ENCODE measurements at places on chromosomes 11 and 22.

- DNase-seq = no peak
Observed at GRCh38 chr22:18060646-18061620, 16.9 kb upstream of the PEX26 start.

GRCh38 chr11:86888164-86889000, 66.8 kb downstream of the FZD4 start:
- DNase-seq = no peak

GRCh38 chr22:32023251-32023827, 19.7 kb upstream of the SLC5A1 start:
- DNase-seq = no peak

- no peak for DNase-seq
Observed at GRCh38 chr11:124900464-124900863, 2.8 kb upstream of the ROBO4 start.

GRCh38 chr11:102406099-102406498, 46.5 kb downstream of the TMEM123 start:
- no peak for DNase-seq

DNA sequence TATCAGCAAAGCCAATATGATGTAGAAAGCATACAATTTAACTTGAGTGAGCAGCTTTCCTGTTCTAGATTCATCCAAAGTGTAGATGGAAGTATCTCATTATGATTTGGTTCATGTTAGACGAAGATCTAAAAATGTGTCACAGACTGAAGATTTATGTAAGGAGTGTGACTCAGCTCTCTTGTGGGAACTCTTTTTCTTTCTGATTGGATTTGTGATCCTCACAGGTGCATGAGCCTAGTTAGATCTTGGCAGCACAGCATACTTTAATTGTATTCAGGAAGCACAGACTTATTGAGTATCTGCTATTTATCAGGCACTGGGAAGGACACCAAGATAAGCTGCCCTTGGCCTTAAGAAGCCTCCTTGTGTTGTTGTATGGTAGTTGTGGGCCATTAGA, 147.1 kb downstream of the C11orf91 start:
- no peak for DNase-seq

- no peak for DNase-seq
Observed at GRCh38 chr11:129352676-129353075, 23.0 kb upstream of the BARX2 start.

GRCh38 chr11:8292351-8292750, 28.7 kb upstream of the LMO1 start:
- DNase-seq = no peak

DNA sequence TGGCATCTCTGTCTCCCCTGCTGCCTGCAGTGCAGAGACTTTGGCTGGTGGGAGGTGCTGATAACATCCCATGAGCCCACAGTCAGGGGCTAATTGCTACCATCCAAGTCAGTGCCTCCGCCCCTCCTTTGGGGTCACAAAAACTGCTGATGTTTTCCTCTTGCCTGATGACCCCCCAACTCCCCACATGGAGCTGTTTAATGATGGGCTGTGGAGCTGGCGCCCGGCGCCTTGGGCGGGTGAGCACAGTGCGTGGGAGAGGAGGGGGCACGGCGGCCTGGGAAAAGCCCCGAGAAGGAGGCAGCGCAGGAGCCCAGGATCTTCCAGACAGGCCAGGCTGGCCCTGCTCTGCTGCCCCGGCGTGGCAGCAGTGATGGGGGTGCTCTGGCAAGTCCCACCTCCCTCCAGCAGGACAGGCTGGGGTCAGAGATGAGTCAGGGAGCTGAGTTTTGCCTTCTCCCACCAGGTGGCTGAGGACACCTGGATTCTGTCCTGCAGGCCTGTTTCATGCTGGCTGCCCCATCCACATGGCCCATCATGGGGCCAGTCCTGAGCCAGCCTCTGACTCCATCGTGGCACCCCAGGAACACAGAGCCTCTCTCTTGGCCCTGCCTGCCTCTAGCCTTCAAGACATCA, 43.8 kb downstream of the NECTIN1 start:
- no peak for DNase-seq

- no peak for DNase-seq
Observed at GRCh38 chr11:114163229-114163631, 103.7 kb downstream of the ZBTB16 start.

GRCh38 chr11:44301564-44302271, 8.2 kb downstream of the ALX4 start:
- DNase-seq = no peak

GRCh38 chr11:36724742-36725385, 126.8 kb upstream of the RAG2 start:
- DNase-seq = no peak

- DNase-seq = no peak
Observed at GRCh38 chr22:23285734-23286133, 105.4 kb downstream of the BCR start.

DNA sequence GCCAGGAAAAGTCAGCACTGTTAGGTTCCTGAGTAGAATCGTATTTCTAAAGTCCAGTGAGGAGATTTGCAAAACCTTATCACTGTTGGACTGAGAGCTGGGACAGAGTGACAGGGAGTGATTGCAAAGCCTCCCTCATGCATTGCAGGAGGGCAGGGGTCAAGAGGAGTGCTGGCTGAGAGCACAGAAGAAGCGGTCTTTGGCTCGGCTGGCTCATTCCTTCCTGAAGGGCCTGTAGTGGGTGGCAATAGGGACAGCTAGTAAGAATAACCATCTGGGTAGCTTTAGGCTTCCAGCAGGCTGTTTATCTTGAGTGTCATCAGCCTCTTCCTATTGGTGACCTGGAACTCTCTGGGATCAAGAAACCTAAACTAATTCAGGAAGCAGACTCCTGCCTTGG, 53.4 kb downstream of the CD44 start:
- DNase-seq = no peak

DNA sequence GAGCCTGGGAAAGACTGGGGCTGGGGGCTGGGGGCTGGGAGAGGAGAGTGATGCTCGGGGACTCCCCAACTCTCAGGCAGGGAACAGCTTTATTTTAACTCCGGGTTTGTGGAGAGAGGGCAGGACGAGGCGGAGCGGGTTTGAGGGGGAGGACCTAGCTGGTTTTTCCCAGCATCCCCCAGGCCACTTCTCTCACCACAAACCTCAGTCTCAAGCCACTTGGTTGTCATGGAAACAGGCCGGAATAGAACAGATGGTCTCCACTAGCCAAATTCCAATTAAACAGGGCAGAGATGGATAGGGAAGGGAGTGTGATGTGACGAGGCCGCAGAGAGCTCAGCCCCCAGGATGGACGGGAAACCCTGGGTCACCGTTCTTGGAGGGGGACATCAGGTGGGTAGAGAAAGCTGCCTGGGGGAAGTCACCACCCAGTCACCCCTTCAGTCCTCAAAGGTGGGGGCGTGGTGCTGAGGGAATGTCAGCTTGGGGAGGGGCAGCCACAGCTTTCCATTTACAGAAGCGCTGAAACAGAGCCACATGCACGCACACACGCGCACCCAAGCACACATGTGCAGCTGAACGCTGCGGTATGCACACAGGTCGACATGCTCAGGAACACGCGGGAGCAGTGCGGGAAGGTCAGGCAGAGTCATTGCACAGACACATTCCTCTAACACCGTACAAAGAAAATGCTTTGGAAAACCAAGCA, 19.2 kb downstream of the NECTIN1 start:
- no peak for DNase-seq

- DNase-seq = no peak
Observed at GRCh38 chr11:64338716-64339115, 1.3 kb upstream of the CCDC88B start.

- no peak for DNase-seq
Observed at GRCh38 chr11:81756864-81757595, 976.6 kb downstream of the FAM181B start.

GRCh38 chr22:36395055-36395849, 7.5 kb upstream of the MYH9 start:
- DNase-seq = no peak

DNA sequence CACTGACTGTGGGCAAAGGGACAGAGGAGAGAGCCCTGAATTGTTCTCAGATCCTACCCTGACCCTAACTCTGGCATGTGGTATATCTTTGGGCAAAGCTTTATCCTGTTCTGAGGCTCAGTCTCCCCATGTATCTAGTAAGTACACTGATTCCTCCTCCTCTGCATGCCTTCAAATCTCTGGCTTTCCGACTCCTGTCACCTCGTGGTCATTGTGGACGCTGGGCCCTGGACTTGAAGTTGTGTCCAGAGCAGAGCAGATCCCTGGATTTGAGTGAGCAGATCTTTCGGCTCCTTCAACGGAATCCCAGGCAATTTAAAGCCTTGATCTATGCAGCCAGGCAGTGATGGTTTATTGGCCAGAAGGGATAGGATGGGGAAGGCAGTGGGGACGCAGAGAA, 3.0 kb downstream of the MOGAT2 start:
- DNase-seq = no peak

- no peak for DNase-seq
Observed at GRCh38 chr11:122197066-122197987, 81.3 kb upstream of the BLID start.

GRCh38 chr11:124394408-124394807, 4.4 kb downstream of the OR8B3 start:
- no peak for DNase-seq

- DNase-seq = no peak
Observed at GRCh38 chr11:107608809-107609208, 17.9 kb downstream of the ELMOD1 start.

DNA sequence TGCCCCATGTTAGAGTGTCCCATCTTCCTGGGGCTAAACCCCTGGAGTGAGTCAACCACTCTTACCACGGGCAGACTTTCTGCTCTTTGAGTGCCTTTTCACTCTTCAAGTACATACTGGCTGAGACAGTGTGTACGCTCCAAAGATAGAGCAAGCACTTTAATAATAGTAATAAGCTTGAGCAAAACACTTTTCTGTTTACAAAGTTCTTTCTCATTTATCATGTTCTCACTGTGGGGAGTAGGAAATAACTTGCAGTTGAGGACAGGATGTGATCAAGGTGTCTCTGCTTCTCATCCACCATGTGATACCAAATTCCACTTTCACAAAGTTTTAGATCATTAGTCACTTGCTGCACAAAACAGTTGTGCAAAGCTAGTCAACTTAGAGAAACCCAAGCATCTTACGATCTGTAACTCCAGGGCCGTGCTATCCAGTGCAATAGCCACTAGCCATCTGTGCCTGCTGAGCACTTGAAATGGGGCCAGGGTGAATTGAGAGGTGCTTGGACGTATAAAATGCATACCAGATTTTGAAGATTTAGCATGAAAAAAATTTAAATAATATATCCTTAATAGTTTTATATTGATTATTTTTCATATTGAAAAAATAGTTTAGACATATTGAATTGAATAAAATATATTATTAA, 135.3 kb downstream of the KIF18A start:
- no peak for DNase-seq

GRCh38 chr11:64081745-64082442, 46.2 kb downstream of the FLRT1 start:
- DNase-seq = no peak

DNA sequence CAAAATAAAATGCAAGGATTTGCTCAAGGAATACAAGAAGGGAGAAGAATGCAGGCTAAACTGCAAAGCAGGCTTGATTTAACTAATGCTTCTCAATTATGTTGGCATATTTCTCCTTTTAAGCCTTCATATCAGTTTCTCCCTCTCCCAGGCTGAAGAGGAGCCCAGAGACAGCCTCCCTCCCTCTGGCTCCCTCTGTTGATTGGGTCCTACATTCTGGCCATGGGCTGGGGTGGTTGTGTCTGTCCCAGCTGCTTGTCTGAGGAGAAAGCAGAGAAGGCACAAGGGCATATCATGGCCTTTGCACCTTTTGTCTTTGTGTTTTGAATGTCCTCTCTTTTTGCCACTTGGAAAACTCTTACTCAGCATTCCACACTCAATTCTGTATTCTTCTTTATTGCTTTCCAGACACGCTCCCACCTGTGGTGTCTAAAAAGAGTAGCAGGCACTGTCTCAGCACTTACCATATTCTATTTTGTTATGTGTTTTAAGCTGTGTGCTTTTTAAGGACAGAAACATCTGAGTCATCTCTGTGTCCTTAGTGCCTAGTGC, 77.4 kb downstream of the INSC start:
- no peak for DNase-seq

DNA sequence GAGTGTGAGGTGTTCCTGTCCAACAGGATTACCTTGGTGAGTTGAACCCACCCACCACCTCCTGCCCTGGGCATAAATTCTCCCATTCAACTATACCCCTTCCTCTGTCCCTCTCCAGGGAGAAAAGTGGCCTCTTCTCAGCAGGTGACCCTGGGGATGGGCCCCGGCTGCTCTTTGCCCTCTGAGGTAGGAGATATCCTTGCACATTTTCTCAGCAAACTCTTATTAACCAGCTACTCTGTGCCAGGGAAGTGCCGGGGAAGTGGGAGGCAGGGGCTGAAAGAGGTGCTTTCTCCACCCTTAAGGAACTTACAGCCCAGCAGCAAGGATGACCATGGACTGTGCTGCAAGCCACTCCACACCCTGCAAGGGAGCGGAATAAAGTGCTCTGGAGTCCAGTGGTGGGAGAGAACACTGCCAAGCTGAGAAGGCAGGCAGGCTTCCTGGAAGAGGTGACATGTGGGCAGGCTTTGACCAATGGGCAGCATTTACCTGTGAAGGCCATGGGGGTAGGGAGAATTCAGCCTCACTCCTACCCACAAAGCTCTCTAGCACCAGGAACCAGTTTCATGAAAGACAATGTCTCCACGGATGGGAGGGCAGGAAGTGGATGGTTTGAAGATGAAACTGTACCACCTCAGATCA, 21.9 kb upstream of the OAF start:
- DNase-seq = no peak

- DNase-seq = no peak
Observed at GRCh38 chr22:36727110-36727509, 23.6 kb upstream of the CACNG2 start.

DNA sequence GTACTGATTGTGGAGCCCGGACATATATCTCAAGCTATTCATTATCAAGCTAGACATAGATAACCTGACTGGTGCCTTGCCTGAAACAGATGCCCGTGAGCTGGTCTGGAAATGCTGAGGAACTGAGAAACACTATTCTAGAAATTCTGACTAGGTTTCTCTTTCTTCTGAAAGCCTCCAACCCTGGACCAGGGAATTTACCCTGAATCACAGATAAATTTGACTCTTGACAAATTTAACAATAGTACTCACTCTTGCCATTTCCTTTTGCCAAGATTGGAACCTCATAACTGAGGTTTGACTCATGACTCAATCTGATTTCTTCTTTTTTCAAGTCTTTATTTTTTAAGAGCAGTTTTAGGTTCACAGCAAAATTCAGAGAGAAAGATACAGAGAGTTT, 189.6 kb upstream of the SYN3 start:
- DNase-seq = no peak

GRCh38 chr11:17244046-17244445, 32.5 kb upstream of the NUCB2 start:
- no peak for DNase-seq

GRCh38 chr22:20438678-20439492, 1.3 kb upstream of the SCARF2 start:
- DNase-seq = no peak

Data from stimulated activated CD8-positive, alpha-beta memory T cell treated with anti-CD3 and anti-CD28 coated beads, Interleukin-7, amount 100 ng/mL, for 1 hour (primary cell).